ENCODE measurements at places on chromosomes 11 and 22.

DNA sequence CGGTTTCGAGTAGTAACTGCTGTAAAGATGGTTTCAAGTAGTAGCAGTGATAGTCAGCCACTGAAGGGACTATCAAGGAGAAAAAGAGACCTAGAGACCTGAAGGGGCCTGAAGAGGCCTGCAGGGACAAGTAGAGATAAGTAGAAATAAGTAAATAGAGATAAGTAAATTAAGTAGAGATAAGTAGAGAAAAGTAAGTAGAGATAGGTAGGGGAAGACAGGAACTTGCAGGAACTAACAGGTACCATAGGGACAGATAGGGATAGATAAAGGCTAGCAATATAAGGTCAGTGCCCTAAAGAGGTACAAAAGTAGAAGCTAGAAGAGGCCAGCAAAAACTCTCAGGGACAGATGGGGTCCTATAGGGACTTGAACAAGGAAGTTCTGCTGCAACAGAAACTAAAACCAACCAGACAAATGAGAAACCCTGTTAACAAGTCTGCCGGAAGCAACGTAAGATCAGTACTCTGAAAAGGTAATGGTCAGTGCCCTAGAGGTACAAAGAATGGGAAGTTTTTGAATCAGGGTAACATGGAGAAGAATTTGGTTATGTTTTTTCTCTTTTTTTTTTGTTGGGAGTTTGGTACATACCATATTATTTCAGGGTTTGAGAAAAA is 9.6 kb upstream of the SC5D start:
- peak; percentile 25 for DNase-seq

GRCh38 chr22:42544686-42545085 is 9.1 kb upstream of the SERHL2 start:
- no peak for DNase-seq

DNA sequence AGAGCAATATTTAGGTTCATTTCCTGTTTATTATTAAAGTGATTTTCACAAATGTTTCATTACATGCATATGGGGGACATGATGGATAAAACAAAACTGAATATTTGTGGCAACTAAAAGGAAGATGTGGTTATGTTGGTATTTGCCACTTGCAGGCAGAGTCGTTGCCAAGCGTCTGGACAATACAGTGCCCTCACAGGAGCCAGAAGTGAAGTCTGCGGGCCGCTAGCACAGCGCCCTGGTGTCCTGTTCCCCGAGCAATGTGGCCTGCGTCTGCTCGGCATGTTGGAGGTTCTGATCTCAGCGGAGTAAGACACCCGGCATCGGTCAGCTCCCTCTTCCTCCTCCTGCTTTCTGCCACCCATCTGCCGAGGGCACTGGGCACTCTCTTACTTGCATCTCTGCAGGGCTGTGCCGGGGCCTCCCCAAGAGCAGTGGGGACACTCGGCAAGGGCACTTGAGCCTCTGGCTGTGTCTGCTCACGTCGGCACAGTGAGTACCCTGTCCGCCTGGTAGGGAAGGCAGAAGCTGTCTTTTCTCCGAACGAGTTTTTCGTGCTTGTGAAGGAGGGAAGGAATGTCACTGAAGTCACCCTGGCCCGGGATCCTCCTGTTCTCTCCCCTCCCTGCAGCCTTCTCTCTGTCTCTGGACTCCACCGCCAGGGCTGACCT is 10.5 kb upstream of the TTLL12 start:
- DNase-seq, result no peak

GRCh38 chr22:23219822-23220484 is 39.6 kb downstream of the BCR start:
- DNase-seq, result peak; percentile 65

DNA sequence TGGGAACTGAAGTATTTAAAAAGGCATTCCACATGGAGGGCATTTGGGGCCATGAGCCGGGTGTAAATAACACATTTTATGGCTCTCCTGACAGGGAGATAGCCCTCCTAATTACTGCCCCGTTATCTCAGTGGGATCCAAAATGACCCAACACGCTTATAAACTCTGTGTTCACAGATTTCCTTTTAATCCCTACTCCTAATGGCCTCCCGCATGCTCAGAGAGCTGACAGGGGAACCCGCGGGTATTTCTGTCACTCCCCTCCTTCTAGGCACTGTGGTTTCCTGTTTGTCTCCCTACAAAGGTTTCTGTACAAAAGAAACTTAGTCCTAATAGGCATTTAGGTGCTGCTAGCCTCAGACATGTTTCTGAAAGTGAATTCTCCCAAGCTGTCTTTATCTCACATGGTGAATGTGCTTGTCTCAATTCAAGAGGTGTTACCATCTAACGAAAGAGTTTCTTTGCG is 202.8 kb upstream of the SEZ6L start:
- DNase-seq, result no peak

GRCh38 chr11:106728859-106729258 is 289.4 kb downstream of the GUCY1A2 start:
- DNase-seq, result no peak

GRCh38 chr11:68206211-68206610 is 6.9 kb downstream of the KMT5B start:
- DNase-seq, result peak; percentile 75

- no peak for DNase-seq
Observed at GRCh38 chr11:133930767-133931448, 25.9 kb downstream of the IGSF9B start.

DNA sequence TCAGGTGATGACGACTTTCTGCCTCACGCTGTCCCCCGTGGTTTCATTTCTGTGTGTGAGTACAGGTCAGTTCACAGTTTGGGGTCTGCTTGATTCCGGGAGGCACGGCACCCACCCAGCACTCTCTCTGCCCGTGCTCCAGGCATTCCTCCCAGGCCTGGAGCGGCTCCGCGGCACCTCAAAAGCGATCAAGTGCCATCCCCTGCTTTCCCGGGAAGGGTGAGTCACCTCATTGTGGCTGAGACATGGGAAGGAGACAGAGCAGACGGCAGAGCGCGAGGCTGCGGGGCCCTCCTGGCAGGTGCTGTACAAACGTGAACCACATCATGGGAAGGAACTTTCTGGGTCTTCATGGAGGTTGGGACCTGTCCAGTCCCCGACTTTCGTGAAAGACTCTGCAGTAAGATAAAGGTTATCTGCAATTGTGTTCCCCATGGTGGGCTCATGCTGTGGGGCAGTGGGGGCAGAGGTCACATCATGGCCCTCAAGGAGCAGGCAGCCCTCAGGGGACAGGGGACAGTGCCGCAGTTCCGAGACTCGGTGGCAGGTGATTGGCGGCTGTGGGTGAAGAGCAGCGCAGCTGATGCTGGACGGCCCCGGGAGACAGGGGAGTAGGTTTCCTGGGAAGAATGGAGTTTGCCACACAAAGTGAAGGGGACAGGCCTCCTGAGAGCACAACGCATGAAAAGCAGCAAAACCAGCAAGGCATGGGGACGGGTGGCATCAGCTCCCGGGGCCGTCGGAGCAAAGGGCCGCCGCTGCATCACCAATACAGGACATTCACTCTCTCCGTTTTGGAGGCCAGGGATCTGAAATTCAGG is 65.3 kb downstream of the CELSR1 start:
- no peak for DNase-seq

- DNase-seq, result no peak
Observed at GRCh38 chr11:47433157-47433556, 6.9 kb upstream of the PSMC3 start.

- no peak for DNase-seq
Observed at GRCh38 chr11:47264521-47264920, 5.4 kb upstream of the MADD start.

GRCh38 chr22:39142088-39142680 is 10.3 kb downstream of the CBX7 start:
- no peak for DNase-seq

GRCh38 chr22:32204856-32205722 is at the start of gene RFPL2:
RFPL2 (minus strand) TSS chr22:32205073; CDS start chr22:32202451, 2,622 bp downstream.
- DNase-seq, result no peak

GRCh38 chr22:20604092-20604747 is 96.8 kb downstream of the MED15 start:
- DNase-seq, result no peak

DNA sequence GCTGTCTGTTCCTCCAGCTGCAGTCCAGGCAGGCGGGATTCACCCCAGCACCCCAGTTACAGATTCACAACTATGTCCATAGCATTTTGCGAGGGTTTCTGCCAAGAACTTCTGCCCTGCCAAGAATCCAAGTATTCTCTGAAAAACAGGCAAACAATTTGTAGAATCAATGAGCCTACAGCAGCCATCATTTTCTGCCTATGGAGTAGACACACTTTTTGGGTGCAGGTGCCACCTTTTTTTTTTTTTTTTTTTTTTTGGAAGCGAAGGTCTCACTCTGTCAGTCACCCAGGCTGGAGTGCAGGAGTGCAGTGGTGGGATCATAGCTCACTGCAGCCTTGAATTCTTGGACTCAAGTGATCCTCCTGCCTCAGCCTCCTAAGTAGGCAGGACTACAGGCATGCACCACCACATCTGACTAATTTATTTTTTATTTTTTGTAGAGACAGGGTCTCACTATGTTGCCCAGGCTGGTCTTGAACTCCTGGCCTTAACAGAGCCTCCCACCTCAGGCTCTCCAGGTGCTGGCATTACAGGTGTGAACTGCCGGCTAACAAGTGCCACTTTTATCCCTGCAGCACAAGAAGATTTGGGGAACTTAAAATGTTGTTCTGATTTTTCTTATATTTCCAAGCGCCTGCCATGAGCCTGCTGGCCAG is 195.1 kb downstream of the SNX19 start:
- DNase-seq, result no peak

- no peak for DNase-seq
Observed at GRCh38 chr11:567629-568292, 7.0 kb downstream of the RASSF7 start.

DNA sequence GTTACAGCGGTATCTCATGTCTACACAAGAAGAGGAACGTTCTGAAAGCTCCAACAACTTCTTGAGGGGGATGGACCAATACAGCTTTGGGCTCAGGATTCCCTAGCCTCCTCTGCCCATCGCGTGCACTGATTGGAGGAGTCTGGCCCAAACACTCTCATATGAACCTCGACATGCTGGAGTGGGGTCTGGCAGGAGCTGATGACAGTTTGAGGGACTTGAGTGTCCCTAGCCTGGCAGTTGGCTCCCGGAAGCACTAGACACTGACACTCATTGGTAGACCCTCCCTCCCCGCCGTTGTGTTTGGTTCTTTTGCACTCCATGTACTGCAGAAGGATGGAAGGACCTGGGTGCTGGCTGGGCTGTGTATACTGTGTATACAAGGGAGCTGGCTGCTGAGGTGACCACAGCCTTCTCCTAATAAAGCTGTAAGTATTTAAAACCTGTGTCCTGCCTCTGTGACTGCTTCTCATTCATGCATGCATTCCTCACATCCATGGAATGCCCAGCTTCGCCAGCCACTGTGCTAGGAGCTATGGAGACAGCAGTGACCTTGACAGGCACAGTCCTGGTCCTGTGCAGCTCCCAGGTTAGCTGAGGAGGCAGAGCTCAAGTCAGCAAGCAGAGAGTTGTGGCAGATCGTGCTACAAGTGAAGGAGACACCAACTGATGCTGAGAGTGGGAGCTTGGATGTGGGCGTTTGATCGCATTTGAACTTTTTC is 27.9 kb downstream of the ADAMTS15 start:
- no peak for DNase-seq

DNA sequence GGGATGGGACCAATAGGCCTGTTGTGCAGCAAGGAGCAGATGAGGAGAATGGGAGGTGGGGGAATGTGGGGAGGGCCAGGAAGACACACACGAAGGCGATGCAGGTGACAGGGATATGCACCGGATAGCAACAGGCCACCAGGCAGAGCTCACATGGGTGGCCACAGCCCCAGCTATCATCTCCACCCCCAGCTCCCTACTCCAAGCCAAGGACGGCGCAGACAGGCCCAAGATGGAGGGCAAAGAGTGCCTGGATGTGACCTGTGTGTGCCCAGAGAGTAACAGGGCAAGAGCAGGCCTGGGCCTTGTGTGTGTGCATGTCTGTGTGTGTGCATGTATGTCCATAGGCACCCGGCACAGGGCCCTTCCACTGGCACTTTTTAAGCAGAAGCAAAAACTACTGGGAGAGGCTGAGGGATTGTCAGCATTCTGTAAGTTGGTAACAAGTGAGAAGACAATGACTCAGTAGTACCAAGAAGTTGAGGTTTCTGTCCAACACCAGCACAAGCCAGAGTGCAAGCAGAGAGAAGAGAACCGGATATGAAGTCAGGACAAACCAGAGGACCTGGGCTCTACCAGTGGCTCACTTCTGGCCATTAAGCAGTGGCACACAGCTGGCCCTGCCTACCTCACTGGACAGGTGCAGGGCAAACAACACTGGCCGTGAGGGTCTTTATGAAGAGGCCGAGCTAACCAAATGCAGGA is 36.4 kb downstream of the NRXN2 start:
- DNase-seq, result no peak

- DNase-seq, result no peak
Observed at GRCh38 chr11:78187366-78188285, 800 bp downstream of the KCTD21 start.

- no peak for DNase-seq
Observed at GRCh38 chr11:22416462-22416861, 78.3 kb downstream of the SLC17A6 start.

Data from B cell (primary cell).